ENCODE measurements at places on chromosomes 4 and X.

GRCh38 chr4:87982446-87983010, 7.0 kb downstream of the SPP1 start:
- DNase-seq: no peak

GRCh38 chr4:183658362-183659028, 490 bp downstream of the RWDD4 start:
- DNase-seq: no peak

DNA sequence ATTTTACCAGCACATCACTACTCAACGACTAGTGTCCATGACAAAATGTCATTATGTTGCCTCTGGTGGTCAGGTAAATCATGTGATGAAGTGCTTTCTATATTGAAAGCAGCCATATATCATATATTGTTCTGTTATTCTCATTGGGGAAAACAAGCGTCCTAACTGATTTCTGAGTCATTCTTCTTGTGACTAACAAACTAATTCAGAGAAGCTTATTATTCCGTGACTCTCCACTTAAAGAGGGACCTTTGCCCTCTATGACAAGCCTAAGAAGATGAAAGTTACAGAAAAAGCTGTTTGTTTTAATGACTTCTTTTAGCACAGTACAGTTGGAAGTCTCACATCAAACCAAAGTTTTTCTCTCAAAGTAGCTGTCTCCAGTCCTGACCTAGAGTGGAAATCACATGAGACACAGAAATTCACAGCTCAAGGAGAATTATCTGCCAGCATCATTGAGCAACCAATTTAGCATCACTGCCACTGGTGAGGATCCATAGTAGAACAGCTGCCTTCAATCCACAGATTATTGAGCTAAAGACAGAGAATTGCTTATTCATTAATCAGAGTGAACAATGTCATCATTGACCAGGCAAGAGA, 36.4 kb downstream of the ASB9 start:
- DNase-seq: no peak

DNA sequence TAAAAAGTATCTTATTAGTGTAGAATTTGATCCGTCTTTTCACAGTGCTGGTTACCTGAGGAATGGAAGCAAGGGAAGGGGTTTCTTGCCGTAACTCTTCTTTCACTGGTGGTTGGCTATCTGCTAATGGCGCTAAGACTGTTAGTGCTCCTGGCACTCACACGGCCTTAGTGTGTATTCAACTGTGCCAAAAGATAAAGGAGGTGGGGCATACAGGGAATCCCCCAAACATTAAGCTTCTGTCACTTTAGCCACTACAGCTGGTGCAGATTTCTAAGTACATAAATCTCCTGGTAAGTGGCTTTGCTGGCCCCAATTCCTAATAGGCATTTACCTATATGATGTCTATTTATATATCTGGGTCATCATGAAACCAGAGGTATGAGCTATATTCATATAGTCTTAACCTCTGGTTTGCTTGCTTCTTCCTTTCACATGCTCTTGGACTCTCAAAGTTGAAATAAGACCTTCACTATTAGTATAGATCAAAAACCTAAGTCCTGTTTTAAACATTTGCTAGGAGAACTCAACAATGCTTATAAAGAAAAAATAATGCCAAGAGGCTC, 95.1 kb downstream of the TSPAN7 start:
- DNase-seq: no peak

GRCh38 chr4:66187175-66187720, 517.0 kb upstream of the EPHA5 start:
- DNase-seq: no peak

DNA sequence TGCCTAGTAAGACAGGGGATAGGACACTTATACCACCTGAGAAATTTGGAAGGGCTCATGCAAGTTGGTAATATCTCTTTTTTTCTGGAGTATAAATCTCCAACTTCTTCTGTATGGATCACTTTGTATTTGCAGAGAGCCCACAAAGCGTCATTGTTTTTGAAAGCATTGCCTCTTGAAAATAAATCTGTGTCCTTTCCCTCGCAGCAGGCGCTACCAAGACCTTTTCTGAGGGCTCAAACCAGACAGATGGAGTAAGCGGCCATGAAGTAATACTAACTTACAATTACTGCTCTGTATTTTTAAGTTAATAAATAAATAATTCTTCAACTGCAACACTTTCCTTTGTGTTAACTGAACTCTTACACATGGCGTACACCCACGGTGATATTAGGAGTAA, 56.0 kb upstream of the FBXW7 start:
- no peak for DNase-seq

DNA sequence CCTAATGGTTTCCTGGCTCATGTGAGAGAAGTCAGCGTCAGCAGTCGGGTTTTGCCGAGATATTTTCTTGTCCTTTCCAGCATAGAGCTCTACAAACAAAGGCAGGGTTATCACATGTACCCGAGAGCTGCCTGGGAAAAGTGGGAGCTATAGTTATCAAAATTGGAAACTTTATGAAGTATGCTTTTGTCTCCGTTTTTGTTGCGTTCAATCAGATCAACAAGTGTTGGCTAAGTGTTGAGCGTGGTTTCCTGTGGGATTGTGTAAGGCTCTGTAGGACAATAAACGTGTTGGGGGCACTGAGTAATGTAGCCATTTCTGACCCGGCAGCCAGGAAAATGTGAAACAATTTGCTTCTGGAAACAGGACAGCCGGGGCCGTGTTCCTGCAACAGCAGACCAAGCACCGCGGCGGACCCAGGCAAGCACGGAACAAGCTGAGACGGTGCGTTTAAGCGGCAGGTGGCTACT, at the start of gene BMX:
Gene BMX (plus strand): TSS at position 311 of the 470 bp plus-strand sequence. CDS start 7,547 bp downstream, outside the sequence.
- no peak for DNase-seq

All from AG09309 (cell line).